Stimulated activated CD4-positive, alpha-beta T cell treated with anti-CD3 and anti-CD28 coated beads, Interleukin-1b, Interleukin-23, amount 100 ng/mL, for 1 hour (primary cell): ENCODE measurements at places on chromosomes 16 and 17.

DNA sequence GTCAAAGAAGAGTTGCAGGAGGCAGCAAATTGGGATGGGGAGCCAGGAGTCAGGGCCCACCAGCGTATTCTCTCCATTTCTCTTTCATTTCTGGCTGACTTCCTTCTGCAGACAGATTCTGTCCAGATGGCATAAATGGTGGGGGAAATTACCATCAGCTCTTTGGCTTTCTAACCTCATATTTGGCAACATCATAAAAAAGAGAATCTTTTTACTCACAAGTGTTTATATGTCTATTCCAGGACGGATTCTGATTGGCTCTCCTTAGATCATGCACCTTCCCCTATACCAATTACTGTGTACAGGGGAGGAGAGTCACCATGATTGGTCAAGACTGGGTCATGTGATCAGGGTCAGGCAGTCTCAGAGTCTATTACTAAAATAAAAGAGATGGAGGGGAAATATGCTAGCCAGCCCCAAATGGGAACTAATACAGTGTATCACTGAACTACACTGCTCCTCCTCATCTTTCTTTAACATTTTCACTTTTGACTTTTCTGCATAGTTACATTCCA is 537.1 kb upstream of the EEF2KMT start:
- no peak for DNase-seq

GRCh38 chr17:35903451-35903850 is 23.3 kb upstream of the CCL5 start:
- no peak for DNase-seq

DNA sequence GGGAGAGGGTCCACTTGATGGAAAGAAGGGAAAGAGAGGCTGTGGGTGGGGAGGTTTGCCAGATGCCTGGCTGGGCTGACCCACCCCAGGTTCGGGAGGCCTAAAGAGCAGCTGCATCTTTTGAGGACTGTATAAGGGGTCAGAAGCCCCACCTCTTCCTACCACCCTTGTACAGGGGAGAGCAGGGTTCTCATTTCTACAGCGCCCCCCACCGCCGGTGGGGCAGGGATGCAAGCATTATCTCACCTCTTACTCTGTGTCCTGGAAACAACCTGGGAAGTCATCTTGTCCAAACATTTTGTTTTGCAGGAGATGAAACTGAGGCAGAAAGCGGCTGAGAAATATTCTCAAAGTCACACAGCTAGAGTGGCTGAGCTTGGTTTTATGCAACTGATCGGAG is 22.5 kb upstream of the CCDC182 start:
- no peak for DNase-seq

DNA sequence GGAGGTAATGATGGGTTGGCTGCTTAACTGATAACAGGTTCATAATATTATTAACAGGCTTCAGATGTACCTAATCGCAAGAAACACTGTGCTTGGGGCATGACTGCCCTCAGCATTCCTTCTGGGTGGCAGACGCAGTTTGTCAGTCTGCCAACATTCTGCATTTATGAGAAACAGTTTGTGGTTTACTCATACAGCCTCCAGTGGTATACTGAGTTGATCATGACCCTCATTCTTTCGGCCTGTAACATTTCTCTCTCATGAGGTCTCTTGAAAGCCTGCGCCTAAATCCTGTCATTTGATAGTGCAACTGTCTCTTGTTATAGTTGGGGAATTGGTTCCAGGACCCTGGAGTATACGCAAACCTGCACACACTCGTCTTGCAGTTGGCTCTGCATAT is 4.9 kb upstream of the RUSF1 start:
- no peak for DNase-seq

GRCh38 chr17:78823282-78824046 is 17.1 kb downstream of the USP36 start:
- DNase-seq: no peak

GRCh38 chr16:69031877-69032301 is 73.6 kb upstream of the HAS3 start:
- DNase-seq: no peak

DNA sequence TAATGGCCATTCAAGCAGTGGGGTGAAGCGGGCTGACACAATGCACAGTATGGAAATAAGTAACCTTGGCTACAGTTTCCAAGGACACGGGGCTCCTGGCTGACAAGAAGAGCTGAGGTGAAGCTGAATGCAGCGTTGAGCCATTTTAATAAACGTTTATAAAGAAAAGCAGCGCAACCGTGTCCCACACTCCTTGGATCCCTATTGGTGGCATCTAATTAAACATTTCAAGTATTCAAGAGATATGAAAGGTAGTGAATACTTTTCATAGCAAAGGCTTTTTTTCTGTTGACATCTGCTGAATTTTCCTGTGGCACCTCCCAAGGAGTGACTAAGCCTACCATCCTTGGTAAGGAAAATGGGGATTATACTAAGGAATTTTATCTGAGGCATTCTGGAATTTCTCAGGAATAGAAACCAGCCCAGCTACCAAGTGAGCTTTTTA is 26.5 kb downstream of the DUSP14 start:
- DNase-seq: no peak

DNA sequence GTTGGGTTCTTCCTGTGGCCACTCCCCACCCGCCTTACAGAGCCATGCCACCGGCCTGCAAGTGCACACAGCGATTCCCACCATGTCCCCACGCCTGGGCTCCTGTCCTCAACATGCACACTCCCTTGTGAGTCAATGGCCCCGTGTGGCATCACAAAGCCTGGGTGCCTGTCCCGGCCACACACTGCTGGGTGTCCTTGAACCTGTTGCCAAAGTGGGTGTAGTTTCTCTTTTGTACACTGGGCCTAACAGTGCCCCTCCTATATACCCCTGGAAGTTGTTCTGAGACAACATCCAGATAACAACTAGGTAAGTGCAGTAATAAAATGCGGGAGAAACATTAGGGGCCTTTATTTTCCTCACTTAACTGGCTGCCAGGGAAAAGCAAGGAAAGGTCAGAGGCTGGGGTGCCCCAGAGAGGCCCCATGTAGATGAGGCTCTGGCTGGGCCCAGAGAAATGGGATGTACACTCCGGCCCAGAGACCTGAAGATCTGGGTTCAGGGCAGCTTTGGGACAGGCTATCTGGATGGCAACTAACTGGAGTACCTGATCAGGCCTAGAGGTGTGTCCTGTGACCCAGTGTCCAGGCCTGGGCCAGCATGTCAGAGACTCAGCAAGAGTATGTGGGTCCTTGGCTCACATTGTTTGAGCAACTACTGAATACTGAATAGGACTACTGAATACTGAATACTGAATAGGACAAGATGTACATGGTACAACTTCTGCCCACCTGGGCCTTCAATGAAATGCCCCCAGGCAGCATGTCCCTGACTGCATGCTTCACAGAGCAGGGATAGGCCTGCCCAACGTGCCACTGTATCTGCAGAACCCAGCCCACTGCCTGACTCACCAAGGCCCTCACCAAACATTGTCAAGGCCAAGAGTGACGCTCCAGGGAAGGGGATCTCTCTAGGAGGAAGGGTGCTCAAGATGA is 8.3 kb downstream of the ABCC3 start:
- no peak for DNase-seq

GRCh38 chr16:67150833-67151396 is at the start of gene B3GNT9:
B3GNT9 (minus strand) TSS chr16:67150998; CDS start chr16:67150485, 513 bp downstream.
- DNase-seq: no peak

DNA sequence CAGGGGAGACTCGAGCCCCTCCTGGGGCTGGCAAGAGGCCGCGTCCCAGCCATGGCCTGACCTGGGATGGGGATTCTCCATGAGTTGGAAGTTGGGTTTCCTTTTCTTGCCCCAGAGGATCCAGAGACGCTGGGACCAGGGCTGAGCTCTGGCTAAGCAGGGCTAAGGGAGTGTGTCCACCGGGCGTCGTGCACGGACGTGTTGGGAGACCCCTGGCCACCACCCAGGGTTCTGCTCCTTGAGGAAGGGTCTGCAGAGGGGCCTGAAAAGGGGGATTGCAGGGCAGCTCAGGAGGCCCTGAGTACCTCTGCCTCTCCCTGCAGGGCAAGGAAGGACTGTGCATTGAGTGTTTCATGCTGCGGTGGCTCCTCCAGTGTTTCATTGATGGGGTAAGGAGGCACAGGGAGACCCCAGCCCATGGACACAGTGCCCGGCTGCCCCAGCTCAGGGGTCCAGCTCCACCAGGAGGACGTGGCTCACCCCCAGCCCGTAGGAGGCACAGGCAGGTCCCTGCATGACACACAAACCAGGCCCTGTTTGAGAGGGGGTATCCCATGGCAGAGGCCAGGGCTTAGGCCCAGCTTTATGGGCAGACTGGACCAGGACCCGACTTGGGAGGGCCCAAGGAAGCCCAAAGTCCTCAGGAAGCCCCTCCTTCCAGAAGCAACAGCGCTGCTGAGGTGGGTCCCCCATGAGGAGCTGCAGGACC is 47.5 kb downstream of the USP22 start:
- no peak for DNase-seq

GRCh38 chr17:62179525-62180161 is 114.6 kb upstream of the MED13 start:
- no peak for DNase-seq

- no peak for DNase-seq
Measured at GRCh38 chr17:62164747-62165722, 100.0 kb upstream of the MED13 start.

DNA sequence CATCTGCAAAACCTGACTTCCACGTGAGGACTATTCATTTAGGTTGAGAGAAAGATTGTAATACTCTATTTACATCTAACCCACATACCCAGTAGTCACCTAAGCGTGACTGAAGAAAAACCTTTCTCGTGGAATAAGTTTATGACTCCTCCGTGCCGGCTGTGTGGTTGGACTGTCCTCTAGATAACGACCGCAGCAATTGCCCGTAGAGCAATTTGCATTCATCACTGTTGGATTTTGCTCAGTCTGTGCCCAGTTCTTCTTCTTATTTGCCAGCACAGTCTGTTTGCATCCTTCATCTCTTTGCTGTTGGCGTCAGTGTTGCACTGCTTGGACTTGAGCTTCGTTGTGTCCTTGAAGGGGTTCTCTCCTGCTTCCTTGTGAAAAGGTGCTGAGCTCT is 131.3 kb downstream of the CYB561 start:
- DNase-seq: no peak
